Mucosa of descending colon (tissue), 3 donors: ENCODE measurements at places on chromosomes 2 and 18. TPM values are rescaled to one million over a fixed set of nuclear protein-coding genes. Genes with fewer than 3 reads are reported as not detected.

DNA sequence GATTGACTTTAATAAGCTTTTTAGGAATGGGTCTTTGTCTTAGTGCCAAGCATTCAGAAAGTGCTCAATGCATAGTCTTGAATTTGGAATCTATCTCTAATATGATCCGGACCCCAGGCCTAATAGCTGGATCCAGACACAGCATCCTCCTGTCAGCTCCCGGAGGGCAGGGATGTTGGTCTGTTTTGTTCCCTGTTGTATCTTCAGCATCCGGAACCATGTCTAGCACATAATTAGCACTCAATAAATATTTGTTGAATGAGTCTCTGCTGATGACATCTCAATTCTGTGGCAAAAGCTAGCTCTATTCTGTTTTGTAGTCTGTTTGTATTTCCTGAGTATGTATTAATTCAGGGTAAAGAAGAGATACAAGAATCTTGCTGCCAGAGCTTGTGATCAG is 169.1 kb downstream of the DCDC2C start:
- DNase-seq: no peak

The KCNG2 gene
- total RNA-seq: not detected

The ASXL3 gene
- 2.4 TPM for total RNA-seq

The KYNU gene
- 1.7 TPM for total RNA-seq
